ENCODE measurements at places on chromosomes 7 and 10. TPM values are rescaled to one million over a fixed set of nuclear protein-coding genes. Genes with fewer than 3 reads are reported as not detected.

The OGDHL gene
- 0.12 TPM for total RNA-seq

The CPA1 gene
- 0.35 TPM for total RNA-seq

The CFAP43 gene
- 0.23 TPM for total RNA-seq

The FAM221A gene
- total RNA-seq: 3.0 TPM

The CCDC172 gene
- not detected for total RNA-seq

The ZNF727 gene
- 0.15 TPM for total RNA-seq

The MEOX2 gene
- total RNA-seq: 1.5 TPM
